ENCODE measurements at places on chromosomes 6 and 20.

GRCh38 chr6:82832811-82833210 lies 232.8 kb downstream of the UBE3D start:
- DNase-seq = no peak

GRCh38 chr6:21808551-21809242 lies 215.1 kb downstream of the SOX4 start:
- DNase-seq = no peak

GRCh38 chr6:97292671-97293070 lies 9.7 kb upstream of the MMS22L start:
- DNase-seq = no peak

DNA sequence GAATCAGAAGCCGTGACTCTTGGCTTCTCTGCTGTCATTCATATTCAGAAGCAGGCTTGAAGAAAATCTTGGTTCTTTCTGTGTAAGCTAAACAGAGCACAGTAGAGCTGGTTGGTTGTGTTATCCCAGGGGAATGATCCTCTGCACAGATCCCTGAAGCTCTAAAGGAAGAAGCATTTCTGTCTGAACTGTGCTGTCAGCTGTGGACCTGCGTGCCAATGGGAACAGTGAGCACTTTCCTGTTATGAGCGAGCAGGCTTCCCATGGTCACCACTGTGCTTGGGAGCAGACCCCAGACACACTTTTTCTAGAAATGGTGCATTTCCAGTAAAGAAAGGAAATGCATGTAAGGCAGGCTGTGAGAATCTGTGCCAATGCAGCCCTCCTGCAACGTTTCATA lies 490.2 kb downstream of the EPM2A start:
- DNase-seq = no peak

GRCh38 chr6:111890988-111891387 lies 17.7 kb upstream of the FYN start:
- no peak for DNase-seq

- no peak for DNase-seq
Measured at GRCh38 chr6:105135907-105136430, 43.8 kb downstream of the POPDC3 start.

DNA sequence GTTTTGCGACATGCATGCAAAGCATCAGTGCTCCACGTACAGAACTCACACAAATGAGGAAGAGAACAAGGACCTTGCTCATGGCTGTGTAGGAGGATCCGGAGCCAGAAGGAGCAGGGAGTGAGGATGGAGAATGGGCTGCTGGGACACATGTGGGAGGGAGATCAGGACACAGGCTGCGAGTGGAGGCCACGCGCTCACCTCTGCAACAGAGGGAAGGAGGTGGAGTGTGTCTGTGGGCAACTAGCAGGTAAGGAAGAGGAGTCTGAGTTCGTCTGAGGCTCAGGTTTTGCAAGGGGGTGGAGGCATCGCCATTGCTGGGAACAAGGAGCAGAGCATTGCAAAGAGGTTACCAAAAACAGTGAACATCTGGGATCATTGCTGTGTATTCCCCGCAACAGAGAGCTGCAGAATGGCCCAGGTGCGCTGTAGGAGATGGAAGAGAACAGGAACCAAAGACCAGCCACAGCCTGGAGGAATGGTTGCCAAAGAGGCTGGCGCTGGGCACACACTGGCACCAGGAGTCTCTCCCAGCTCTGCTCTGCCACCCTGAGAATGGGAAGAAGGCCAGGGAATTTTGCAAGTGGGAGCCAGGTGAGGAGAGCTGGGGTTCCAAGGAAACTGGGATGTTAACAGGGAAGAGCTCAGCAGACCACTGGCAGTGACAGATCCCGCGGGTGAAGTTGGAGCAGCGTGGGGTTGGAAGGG lies 90.0 kb upstream of the RPS6KA2 start:
- DNase-seq = no peak

DNA sequence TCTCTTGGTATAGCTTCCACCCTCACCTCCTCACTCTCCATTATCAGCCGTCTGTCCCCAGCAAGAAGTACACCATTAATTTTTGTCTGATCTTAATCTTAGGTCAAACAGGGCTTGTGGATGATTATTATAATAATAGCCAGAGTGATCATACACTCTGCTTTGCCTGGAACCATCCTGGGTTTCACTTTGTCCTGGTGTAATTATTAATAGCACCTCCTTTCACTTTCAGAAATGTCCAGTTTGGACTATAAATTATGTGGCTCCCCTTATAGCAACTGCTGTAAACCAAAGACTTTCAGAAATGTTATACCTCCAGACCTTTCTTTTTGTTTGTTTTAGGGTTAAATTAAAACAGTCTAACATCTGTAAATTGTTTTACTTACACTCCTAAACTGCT lies 951 bp upstream of the TRIM31 start:
- no peak for DNase-seq

- no peak for DNase-seq
Measured at GRCh38 chr6:145331066-145331465, 404.3 kb downstream of the EPM2A start.

DNA sequence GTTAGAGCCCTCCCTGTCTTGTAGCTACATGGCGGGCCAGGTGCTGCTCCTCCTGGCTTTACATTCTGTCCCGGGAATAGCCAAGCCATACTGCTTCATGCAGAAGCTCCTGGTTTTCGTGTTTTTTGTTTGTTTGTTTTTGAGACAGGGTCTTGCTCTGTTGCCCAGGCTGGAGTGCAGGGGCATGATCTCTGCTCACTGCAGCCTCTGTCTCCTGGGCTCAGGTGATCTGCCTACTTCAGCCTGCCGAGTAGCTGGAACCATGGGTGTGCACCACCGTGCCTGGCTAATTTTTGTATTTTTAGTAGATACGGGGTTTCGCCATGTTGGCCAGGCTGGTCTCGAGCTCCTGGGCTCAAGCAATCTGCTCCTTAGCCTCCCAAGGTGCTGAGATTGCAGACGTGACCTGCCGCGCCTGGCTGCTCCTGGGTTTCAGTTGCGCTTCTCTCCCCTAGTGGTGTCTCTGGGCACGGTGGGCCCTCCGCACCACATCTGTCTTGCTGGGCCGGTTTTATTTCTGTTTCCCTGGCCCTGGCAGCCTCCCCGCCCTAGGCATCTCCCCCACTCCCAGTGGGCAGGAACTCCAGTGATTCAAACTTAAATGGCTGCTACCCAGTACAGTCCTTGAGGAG lies 12.9 kb downstream of the CDYL start:
- no peak for DNase-seq

GRCh38 chr6:145329257-145329656 lies 406.1 kb downstream of the EPM2A start:
- no peak for DNase-seq

- DNase-seq = peak; percentile 99
Measured at GRCh38 chr6:30686908-30687658, 638 bp upstream of the PPP1R18 start.

DNA sequence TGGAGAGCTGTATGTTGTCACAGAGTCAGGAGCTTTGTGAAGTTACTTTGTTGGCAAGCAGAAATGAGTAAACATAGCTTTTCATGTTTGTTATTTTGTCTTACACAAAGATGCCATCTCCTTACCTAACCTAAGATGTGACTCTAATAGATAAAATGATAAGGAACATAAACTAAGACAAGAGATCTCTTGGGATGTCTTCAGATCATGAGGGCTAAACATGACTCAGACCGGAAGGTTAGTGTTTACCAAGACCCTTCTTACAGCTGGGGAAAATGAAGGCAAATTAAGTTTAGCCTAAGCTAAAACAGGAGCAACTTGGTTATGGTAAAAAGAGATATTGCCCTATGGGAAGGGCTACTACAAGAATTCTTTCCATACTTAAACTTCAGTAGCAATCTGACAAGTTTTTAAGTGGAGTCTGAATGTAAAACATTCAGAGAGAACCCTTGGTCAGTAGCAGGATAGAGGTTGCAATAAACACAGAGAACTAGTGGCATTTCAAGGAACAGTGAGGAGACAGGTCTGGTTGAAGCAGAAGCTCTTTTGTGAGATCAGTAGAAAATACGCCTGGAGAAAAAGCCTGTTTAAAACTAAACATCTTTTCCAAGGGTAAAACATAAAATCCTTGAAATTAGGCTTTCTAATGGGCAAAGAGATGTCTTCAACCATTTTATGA lies 29.9 kb downstream of the SGK1 start:
- DNase-seq = no peak

DNA sequence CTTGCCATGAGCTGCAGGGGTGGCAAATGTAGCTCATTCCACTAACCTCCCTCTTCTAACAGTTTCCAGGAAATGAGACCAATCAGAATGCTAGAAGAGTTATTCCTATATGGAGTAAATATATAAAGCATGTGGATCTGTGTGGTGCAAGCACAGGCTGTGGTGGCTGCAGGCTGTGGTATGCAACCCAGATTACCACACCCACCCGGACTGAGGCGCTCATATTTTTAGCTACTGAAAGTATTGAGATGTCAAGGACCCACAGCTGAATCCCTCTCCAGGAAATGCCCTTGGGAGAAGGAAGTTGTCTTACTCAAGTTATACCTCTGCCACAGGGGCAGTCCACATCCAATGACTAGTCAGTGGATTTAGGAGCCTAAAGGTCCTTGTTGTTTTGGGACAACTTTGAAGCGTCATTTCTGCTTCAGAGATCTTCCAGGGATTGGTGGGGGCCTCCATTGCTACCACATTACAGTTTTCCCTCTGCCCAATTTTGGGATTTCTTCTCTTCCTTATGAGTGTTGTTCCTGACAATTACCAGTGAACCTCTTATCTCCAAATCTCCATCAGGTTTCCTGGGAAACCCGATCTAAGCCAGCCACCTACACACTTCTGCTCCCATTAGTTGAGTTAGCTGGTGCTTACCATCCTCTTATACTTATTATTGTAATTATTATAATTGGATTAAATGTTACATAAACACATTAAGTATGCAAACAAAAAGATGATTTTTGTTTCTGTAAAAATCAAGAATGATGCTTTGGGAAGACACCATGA lies 12.1 kb upstream of the REPS1 start:
- no peak for DNase-seq

DNA sequence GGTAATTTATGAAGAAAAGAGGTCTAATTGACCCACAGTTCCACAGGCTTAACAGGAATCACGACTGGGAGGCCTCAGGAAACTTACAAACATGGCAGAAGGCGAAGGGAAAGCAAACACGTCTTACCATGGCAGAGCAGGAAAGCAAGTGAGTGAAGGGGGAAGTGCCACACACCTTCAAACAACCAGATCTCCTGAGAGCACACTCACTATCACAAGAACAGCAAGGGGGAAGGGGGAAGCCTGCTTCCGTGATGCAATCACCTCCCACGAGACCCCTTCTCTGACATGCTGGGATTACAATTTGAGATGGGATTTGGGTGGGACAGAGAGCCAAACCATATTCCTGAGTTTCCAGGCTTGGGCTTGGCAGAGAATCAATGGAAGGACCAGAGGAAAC lies 124.1 kb upstream of the RAB32 start:
- DNase-seq = no peak

DNA sequence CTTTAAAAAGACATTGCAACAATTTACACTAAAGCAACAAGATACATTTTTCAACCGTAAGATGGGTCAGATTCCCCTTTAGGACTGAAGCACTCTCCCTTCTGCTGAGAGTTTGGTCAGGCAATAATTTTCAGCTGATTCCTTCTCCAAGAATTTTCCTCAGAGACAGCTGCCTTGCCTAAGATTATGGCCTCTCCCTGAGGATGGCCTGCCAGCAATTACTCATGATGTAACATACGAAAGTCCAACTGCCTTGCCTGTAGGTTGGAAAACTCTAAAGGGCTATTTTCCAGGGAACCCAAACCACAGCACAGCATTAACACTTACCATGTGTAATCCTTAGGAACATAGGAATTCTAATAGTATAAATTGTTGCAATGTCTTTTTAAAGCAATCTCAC lies 229.1 kb upstream of the FLRT3 start:
- DNase-seq = no peak

- DNase-seq = no peak
Measured at GRCh38 chr6:118974790-118975189, 39.8 kb upstream of the MCM9 start.

DNA sequence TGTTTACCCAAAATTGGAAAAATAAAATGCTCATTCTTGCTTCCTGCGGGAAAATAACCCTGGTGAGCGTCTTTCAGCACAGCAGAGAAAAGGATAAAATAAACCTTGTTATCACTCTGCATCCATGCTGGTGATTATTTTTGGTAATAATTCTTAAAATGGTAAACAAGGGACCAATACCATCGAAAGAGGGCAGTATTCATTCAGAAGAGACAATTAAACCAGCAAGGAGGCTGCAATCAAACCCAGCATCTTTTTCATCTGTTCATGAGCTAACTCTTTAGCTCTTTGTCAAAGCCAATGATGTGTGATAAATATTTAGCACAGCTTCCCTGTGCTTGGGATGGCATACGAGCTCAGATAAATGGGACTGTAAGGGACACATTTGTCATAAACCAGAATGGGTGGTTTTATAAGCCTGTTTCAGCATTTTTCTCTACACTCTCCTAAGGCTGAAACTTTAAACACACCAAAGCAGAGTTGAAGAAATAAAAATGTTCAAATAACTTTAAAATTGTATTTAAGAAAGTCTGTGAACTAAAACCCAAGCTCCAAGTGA lies 34.4 kb downstream of the CDH26 start:
- peak; percentile 63 for DNase-seq

DNA sequence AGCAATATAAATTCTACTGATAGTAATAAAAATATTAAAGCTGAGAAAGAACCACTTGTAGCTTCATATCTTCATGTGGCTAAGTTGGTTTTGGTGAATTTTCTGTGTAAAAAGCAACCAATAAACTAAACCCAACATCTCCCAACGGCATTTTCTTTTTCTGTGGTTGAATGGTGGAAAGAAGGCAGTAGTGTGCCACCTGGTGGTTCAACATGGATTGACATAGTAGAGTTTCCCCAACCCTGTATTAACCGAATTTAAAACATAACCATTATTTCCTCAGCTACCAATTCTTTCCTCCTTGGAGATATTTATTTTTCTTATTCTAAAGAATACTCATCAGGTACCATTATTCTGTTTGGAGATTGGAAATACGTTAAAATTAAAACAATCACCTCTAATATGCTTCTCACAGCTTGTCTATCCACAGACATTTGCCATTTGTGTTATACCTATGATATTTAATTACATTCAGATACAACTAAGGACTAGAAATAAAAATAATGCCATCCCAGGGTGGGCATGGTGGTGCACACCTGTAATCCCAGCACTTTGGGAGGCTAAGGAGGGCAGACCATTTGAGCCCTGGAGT lies 117.1 kb upstream of the EEF1E1 start:
- DNase-seq = peak; percentile 6

GRCh38 chr20:17545127-17545526 lies 13.9 kb upstream of the BFSP1 start:
- DNase-seq = no peak

GRCh38 chr6:7201732-7202541 lies 94.2 kb downstream of the RREB1 start:
- DNase-seq = peak; percentile 83

GRCh38 chr6:17202526-17202925 lies 78.6 kb upstream of the RBM24 start:
- no peak for DNase-seq

DNA sequence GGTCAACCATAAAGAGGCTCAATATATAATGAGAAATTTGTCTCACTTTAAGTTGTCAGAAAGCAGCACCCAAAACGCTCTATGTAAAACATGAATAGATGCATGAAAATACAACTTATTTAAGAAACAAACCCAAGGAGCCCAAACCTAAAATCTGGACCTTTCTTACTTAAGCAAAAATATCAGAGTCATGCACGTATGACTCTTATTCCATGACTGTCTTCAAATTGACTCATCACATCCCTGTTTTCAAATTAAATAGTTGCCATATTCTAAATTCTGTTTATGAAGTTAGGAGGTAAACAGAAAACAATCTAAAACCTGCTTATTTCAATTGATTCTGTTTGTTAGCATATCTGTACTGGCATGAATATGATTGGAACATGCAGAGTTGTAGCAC lies 42.1 kb downstream of the ANKRD6 start:
- no peak for DNase-seq

Data from HL-60 (cell line).